CD8-positive, alpha-beta T cell (primary cell): ENCODE measurements at places on chromosomes 4 and X.
A peak's percentile ranks its signal among the peaks of the same experiment; 100 is the strongest.

- DNase-seq = no peak
Observed at GRCh38 chr4:82909326-82909725, 8.8 kb downstream of the THAP9 start.

GRCh38 chr4:39354254-39354552 is 12.0 kb downstream of the RFC1 start:
- no peak for DNase-seq

- peak; percentile 37 for DNase-seq
Observed at GRCh38 chrX:17046478-17047097, 100.1 kb downstream of the REPS2 start.

DNA sequence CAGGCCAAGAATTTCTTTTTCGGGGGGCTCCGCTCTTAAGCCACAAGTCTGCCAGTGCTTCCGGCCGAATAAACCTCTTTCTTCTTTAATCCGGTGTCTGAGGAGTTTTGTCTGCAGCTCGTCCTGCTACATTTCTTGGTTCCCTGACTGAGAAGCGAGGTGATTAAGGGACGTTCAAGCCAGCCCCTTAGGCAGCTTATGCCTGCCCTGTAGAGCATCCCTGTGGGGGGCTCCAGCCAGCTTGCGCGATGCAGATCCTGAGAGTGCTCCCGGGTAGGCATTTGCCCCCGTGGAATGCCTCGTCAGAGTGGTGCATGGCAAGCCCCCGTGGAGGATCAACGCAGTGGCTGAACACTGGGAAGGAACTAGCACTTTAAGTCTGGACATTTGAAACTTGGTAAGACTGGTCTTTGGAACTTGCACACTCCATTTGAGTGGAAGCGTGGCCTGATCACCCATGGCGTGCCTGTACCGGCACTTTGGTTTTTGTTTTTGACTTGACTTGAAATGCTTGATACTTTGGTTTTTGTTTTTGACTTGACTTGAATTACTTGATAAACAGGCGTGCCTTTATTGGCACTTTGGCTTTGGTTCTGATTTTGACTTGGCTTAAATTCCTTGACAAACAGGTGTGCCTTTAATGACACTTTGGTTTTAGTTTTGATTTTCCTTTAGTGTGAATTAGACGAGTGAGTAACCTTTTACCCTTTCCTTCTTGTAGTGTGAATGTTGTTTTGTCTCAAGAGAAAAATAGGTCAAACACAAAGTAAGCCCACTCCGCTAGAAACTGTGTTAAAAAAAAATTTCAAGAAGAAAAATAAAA is 6.1 kb downstream of the ACOX3 start:
- DNase-seq = no peak

- no peak for DNase-seq
Observed at GRCh38 chrX:8049827-8050226, 121.2 kb downstream of the VCX2 start.
